Cerebellar nuclear complex (tissue), 1 donor: ENCODE measurements at places on chromosomes 16 and 17.

DNA sequence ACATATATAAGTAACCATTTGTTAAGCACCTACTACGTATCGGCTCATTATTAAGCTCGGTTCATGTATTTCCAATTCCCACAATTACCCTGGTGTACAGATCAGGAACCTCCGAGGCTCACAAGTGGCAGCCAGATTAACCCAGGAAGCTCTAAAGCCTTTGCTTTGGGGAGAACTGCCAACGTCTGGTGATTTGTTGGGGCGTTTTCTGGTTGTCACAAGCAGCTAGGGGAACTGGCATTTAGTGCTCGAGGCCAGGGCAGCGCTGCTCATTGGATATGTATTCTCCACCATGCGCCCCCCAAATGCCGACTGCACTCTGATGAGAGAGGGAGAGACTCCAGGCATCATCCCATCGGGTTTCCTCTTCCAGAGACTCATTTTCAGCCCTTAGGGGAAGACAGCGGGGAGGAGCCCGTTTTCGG lies 541 bp downstream of the ZNF18 start:
- DNase-seq, result no peak

DNA sequence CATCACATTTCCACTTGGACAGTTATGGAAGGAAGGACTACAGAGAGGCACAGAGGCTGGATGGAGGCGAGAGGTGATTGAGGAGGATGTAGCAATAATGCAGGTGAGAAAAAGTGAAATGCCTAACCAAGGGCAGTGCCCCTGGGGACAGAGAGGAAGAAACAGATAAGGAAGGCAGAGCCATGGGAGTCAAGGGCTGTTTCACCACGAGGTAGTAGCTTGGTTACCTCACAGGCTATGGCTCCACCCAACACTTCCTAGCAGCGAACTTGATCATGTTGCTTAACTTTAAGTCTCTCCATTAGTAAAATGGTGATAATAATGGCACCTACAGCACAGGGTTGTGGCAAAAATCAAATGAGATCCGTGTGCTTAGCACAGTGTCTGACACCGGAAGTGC lies 83.9 kb downstream of the YPEL2 start:
- no peak for DNase-seq

- no peak for DNase-seq
These were observed 1576.8 kb upstream of the GOT2 start for GRCh38 chr16:60310846-60311445.

DNA sequence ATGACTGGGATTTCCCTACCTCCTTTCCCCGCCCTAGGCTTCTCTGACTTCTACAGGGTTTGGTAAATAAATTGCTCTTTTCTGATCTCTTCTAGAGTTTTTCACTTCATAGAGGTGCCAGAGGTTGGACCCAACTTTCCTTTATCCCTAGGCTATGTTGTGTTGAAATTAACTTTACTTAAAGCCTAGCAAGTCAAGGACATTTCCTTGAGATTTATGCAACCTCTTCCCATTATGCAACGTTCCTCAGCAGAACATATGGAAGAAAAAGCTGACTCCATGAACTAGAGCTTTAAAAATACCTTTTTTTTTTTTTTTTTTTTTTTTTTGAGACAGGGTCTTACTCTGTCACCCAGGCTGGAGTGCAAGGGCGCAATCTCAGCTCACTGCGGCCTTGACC lies 15.5 kb downstream of the MPO start:
- DNase-seq, result no peak

- no peak for DNase-seq
These were observed 46.2 kb downstream of the MARCHF10 start for GRCh38 chr17:62761884-62762283.

- DNase-seq, result no peak
These were observed 610 bp downstream of the PIK3R5 start for GRCh38 chr17:8964801-8965393.

DNA sequence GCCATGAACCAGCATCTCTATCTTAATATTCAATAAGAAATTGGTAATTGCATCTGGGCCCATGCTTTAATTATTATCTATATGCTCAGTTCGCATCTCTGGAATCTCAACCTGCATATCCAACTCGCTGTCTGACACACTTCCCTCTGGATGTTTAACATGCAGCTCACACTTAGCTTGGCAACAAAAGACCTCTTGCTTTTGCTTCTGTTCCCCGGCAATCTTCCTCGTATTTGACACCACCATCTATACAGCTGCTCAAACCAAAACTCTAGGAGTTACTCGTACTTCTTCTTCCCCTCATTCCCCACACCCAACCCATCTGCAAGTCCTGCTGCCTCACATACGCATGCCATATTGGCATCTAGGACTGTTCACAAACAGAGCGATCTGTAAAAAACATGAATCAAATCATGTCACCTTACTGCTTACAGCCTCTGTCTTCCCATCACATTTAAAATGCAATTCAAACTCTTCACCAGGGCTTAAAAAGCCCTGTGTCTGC lies 300.6 kb downstream of the CEP112 start:
- no peak for DNase-seq

DNA sequence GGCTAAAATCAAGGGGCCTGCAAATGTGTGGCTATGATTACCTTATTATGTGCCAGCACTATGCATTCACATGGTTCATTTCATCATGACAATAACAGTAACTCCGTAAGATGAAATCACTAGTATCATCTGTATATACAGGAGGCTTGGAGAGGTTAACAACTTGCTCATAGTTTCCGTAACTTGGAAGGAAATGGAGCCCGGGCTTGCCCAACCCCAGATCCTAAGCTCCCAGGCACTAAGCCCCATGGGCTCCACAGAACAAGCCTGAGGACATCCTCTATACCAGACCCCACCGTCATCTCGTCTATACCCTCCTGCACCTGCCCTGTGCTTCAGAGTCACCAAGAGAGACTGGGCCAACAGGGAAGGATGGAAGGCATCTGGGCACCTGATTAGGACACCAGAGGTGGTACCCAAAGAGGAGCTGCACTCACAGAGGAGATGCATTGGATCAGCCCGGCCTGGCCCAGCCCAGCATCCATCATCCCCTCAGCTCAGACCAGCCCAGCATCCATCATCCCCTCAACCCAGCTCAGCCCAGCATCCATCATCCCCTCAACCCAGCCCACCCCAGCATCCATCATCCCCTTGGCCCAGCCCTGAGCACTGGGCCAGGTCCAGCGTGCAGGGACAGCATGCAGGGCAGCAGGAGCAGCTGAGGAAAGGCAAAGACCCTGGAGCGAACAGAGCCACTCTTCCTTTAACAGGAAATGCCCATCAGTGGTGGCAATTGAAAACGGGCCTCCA lies 28.5 kb downstream of the NSMCE1 start:
- DNase-seq, result no peak

GRCh38 chr17:57182621-57183020 lies 73.7 kb upstream of the MSI2 start:
- DNase-seq, result no peak

DNA sequence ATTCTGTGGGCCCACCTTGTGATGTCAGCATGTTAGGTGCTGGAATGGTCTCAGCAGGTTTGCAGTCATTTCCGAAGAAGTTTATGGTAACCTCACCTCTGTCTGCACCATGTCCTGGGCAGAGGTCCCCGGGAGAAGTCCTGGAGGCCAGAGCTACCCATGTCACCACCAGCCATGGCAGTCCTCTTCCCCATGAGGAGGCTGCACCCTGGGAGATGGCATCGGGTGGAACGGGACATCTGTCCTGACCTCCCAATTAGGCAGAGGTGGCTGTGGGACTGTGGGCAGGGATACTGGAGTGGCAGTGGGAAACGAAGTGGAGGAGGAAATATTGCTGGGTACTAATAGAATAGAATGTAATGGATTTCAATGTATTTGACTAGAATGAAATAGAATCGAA lies 511.8 kb upstream of the WSB1 start:
- no peak for DNase-seq

- DNase-seq, result no peak
These were observed 92.3 kb downstream of the WNT3 start for GRCh38 chr17:46726206-46726605.

- no peak for DNase-seq
These were observed 22.9 kb downstream of the CHCT1 start for GRCh38 chr17:60445144-60445543.

DNA sequence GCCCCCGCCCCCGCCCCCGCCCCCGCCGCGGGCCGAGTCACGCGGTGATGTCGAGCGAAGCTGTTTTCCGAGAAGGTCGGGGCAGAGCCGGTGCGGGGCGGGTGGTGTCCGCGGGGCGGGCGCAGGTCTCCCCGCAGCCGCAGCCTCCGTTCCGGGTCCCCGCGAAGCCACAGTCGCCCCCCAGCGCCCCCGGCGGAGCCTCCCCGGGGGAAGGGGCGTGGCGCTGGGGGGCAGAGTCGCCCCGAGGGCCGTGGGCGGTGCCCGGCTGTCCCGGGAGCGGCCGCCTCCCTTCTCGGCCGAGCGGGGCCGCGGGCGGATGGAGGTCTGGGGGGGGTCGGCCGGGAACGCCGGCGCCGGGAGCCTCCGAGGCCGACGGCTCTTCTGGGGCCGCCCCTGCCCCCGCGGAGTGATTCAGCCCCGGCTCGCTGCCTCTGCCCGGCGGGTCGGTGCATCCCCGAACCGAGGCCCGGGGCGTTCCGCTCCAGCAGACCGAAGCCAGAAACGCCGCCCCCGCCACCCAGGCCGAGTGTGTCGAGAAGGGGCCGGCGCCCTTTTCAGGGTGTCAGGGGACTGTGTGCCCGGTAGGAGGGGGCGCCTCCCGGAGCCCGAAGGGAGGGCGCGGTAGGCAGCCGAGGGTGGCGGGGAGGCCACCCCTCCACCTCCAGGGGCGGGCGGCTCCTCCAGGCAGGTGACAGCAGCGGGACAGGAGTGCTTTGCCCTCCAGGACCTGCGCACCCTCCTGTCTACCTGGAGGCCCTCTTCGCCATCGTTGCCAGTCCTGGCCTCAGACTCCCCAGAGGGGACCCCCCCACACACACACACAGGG lies 1.7 kb downstream of the METRNL start:
- no peak for DNase-seq

DNA sequence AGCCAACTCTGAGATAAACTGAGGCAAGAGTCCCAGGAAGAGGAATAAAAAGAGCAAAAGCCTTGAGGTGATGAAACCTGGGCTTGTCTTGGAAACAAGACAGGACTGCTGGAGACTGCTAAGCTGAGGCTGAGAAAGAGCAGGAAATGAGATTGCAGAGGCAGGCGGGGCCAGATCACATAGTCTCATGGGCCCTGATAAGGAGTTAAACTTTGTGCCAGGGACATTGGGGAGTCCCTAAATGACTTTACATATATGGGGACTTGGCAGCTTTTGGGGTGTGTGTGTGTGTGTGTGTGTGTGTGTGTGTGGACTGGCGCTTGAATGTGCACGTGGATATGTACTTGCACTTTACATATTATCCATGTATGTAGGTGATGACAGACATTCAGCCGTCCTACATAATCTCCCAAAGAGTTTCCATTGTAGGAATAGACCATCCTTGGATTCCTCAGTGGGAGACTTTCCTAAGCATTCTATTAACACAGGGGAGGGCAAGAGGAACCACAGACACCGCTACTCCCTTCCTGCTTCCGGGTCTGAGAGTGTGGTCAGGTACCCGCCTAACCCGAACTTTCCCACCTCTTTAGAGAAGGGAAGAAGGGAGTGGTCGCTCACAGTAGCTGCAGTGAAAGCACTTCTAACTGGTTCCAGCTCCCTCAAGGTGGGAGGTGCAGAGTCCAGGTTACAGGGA lies 123.1 kb downstream of the LYRM1 start:
- DNase-seq, result no peak

GRCh38 chr16:56898847-56899246 lies 33.1 kb upstream of the HERPUD1 start:
- DNase-seq, result no peak

- no peak for DNase-seq
These were observed 79.8 kb downstream of the NT5M start for GRCh38 chr17:17382971-17383370.

GRCh38 chr17:60941028-60941427 lies 263.4 kb downstream of the BCAS3 start:
- DNase-seq, result no peak

DNA sequence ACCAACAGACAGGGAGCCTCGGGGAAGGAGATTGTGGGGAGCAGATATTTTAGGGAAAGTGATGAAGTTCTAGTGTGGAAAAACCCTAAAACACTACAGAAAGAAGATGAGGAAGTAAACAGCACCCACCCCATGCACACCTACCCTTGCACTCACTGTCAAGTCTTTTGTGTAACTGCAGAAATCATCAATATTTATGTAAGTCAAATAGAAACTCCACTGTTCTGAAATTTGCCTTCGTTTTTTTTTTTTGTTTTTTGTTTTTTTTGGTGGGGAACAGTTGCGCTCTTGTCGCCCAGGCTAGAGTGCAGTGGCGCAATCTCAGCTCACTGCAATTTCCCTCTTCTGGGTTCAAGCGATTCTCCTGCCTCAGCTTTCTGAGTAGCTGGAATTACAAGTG lies 273.4 kb downstream of the CPPED1 start:
- DNase-seq, result no peak

DNA sequence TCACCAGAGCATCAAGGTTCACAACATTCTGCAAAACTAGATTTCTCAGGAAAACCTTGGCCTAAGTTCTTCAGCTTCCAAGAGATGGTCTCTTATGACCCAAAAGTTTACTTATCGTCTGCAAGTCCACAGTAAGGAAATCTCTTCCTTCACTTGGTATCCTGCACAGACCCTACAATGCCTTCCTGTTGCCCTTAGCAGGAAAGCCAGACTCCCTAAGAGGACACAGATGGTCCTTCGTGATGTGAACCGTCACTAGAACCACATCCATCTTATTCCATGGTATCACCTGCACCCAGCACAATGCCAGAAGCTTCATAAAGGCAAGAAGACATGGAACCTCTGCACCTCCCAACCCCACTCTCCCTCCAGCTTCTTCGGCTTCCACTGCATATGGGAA lies 34.1 kb downstream of the CMC2 start:
- DNase-seq, result no peak

DNA sequence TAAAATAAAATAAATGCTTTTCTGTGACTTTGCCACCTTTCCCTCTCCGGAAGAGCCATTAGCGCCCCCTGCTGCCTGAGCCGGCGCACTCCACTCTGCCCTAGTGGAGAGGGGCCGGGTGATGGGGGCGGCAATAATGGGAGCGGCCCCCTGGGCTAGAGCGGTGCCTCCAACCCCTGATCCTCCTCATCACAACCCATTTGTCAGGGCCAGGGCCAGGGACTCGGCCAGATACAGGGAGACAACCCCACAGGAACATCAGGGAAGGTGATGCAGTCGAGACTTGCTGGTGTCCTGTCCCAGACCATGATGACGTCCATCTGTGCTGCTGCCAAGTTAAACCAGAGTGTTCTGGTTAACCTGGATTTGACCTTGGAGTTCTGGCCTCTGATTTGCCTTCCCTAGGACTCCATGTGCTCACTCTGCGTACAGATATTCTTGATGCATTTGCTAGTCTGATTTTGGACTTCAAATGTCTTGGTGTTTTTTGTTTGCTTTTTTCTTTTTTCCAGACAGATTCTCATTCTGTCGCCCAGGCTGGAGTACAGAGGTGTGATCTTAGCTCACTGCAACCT lies 46.1 kb upstream of the BPTF start:
- DNase-seq, result no peak
